Hematopoietic multipotent progenitor cell treated with erythropoietin and hydrocortisone succinate and interleukin-3 and kit ligand, for 6 days (in vitro differentiated cells): ENCODE measurements at places on chromosomes 5 and 9.

DNA sequence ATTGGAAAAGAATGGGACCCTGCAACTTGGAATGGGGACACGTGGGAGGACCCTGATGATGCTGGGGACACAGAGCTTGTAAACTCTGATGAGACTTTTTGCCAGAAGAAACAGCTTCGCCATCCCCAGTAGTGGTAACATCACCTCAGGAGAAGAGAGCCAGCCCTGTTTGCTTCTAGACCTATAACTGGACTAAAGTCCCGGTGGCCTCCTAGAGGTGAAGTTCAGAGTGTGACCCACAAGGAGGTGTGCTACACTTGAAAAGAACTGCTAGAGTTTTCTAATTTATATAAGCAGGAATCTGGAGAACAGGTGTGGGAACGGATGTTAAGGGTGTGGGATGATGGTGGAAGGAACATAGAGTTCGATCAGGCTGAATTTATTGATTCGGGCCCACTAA is 19.8 kb downstream of the NSA2 start:
- no peak for DNase-seq

- DNase-seq: no peak
These were observed 455.2 kb downstream of the DTWD2 start for GRCh38 chr5:118533156-118533555.

DNA sequence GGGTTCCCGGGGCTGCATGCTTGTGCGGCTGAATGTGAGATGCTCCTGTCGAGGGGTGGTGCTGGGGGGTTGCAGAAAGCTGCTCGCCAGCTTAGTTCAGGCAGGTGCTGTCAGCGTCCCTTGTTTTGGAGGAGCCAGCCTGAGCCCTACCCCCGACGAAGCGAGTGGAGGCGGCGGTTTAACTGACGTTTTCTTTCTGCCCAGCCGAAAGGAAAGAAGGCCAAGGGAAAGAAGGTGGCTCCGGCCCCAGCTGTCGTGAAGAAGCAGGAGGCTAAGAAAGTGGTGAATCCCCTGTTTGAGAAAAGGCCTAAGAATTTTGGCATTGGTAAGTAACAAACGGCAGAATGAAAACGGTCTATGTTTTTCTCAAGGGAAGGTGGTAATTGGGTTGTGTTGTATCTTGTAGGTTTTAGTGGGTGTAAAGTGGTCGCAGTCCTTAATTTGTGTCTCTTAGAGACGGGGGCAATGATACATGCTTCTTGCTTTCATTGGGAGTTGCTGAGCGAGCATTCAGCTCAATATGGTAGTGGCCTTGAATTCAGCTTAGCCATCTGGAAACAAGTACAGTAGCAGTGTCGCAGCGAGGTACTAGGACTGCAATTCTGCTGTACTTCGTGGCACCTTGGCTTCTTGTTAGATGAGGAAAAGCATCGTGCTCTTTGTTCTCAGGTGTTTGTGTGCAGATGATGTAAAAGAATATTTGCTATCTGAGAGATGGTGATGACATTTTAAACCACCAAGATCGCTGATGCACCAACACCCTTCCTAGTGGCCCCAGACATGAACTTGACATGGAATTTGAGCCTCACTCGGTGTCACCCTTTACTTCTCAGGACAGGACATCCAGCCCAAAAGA is 928 bp downstream of the RPL7A start:
- no peak for DNase-seq

GRCh38 chr9:27671636-27672035 is 98.4 kb upstream of the C9orf72 start:
- no peak for DNase-seq

DNA sequence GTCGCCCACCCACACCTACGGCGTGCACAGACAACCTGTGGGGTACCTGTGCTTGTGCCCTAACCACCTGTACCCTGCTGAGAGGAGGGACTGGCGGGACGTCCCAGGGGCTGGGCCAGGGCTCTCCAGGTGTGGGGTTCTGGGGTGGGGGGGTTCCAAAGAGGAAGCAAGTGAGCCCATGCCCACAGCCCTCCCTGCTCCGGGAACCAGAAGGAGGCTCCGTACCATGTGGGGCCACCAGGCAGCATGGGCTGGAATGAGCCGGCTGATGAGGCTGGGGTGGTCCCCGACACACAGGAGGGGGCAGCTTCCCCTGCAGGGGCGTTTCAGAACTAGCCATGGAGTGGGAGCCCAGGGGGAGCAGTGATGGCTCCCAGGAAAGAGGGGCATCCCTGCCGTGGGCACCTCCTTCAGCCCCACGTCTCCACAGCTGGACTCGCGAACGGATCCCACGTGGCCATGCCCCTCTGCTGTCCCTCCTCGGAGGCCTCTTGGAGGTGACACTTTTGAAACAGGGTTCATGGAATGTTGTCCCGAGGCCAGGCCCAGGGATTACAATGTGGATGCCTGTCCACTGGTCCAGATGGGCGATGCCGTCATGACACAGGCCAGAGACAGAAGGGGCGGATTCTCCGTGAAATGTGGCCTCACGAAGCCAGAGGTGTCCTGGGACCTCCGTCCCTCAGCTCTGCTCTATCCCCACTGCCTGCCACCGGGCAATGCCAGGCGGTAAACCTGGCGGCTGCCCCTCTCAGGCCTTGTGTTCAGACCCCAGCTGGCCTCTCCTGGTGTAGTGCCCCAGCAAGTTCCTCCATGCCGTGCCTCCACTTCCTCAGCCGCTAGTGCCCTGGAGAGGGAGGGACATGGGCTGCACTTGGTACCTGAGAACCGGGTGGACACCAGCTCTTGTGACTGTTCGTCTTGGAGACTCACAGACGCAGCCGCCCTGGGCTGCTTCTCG is 33.6 kb upstream of the IRX4 start:
- DNase-seq: no peak

- peak; percentile 66 for DNase-seq
These were observed 11.2 kb upstream of the CXXC5 start for GRCh38 chr5:139636975-139637408.

DNA sequence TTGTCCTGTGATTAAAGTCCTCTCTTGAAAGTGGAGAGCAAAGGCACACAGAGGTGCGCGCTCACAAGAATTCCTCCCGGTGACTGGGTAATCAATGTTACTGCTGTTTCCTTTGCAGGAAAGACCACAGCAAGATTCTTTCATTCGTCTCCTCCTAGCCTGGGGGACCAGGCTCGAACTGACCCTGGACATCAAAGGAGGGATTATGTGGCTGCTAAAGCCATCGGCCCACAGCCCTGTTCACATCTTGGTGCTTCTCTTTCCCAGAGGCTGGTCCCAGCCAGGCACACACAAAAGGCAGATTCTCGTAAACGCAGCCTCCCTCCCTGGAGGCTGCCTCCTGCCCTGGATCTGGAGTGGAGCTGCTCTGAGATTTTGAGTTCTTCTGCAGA is 230.9 kb downstream of the FANCC start:
- no peak for DNase-seq

GRCh38 chr5:150506571-150507473 is 1.1 kb upstream of the NDST1 start:
- DNase-seq: no peak

DNA sequence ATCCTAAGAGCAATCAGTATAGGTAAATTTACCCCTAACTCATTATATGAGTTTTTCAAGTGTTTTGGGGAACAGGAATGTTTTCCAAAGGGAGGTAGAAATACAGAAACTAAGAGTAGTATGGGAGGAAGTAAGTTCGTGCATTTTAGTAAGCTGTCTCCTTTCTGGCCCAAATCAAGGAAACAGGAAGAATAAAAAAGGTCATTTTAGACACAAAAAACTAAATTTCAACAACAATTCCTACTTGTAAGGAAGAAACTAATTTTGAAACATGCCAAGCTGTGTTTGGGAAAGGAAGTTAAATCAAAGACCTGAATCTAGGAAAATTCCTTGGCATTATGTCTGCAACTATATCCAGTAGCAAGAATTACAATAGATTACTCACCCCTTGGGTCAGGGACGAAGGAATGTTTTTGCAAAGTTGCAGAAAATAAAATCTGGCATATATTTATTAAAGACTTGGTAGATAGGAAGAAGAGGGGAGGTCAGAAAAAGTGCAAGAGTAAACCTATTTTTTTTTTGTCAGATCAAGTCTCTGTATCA is 6.5 kb upstream of the RPS6 start:
- no peak for DNase-seq

DNA sequence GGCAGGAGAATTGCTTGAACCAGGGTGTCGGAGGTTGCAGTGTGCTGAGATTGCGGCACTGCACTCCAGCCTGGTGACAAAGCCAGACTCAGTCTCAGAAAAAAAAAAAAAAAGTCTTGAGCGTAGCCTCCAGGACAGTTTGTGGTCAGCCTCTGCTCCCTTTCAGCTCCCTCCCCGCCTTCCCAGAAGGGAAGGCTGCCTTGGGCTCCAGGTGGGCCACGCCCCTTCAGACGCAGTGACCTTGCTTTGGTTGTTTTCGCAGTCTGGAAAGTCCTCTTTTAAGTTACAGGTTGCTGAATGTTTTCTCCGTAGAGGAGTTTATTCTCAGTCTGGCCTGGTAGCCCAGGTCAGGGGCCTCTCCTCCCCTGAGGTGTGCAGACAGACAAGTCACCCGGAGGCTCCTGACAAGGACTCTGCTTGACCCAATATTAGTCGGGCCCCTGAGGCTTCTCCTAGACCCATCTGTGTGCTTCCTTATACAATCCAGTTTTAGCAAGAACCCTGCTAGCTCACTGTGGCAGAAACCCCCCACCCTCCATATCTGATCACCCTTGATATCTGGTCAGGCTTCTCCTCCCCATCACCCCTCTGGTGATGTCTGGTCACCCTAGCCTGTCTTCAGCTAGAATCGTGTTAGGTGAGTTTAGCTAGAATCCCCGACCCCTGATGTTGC is 31.6 kb upstream of the N4BP3 start:
- no peak for DNase-seq

GRCh38 chr5:58262226-58262625 is 197.7 kb downstream of the PLK2 start:
- no peak for DNase-seq

DNA sequence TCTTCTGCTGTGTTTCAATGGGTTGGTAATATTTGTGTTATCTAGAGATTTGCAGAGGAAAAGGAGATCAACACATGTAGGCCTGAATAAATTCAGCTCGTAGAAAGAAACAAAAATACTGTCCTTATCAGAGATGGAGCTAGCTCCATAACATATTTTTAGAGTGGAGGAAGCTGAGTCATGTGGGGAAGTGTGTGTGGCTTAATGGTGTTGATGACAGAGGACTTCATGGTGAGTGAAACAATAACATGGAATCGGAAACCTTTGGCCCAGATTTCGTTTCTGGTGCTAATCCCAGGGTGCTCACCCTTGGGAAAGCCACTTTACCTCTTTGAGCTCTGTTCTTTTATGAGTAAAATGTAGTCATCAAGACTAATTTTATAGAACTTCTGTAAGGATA is 825.0 kb downstream of the TLR4 start:
- peak; percentile 8 for DNase-seq

DNA sequence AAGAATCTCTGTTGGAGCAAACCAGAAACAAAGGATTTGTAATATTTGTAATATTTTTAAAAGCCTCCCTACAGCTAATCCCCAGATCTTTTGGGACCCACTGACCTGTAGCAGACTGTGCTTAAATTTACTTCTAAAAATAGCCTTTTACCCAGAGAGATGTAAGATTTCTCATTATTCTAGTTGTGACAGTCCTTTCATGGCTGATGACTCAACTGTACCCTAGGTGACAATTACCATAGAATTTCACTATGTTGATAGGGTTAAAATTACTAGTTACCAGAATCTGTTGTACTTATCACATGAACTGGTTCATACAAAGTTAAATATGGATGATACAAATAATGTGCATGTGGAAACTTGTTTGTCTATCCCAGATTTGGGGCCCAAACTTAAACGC is 543.9 kb upstream of the SEMA6A start:
- DNase-seq: no peak

- no peak for DNase-seq
These were observed 394.0 kb downstream of the CETN3 start for GRCh38 chr5:90015584-90016018.

DNA sequence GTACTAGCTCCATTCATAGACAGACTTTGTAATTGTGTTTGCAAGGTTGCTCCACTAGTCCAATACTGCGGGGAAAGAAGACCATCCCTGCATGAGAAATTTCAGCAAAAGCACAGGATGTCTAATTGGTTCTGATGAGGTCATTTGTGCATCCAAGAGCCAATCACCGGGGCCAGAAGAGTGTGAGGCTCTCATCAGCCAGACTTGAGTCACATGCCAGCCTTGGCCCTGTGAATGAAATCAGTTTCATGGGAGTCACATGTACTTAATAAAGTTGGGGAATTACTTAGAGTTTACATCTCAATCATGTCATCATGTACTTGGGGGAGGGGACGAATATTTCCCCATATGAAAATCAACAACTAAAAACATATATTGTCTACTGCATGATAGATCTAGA is 1236.0 kb downstream of the MAT2B start:
- no peak for DNase-seq
